ENCODE measurements at places on chromosomes 11 and 22.
A peak's percentile ranks its signal among the peaks of the same experiment; 100 is the strongest.

GRCh38 chr22:36398601-36399471 lies 11.1 kb upstream of the MYH9 start:
- DNase-seq = no peak

DNA sequence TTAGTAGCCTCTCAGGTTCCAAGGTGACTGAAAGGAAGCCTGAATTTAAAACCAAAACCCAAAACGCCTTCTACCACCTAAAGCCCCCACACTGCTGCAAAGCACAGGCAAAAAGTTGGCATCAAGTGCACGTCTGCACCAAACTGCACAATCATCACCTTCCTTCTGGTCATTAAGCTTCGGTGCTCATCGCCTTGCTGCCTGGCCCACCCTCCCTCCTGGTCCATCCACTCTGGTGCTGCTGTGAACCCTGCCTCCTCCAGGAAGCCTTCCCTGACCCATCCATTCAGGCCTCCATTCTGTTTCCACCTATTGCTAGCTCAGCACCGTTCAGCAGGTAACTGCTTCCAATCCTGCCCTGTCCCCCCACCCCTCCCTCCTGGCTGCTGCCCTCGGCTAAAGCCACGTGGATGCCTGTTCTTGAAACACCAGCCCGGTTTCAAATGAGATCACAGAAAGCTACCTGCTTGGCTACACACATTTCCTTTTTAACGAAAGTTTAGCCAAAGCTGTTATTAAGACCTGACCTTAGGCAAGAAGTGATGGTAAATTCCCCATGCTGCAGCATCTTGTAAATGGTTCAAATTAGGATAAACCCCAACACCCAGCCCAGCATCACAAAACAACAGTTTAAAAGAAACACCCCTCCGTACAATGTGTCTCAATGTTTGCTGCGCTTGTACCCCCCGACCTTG lies 53.8 kb upstream of the CD5 start:
- no peak for DNase-seq

DNA sequence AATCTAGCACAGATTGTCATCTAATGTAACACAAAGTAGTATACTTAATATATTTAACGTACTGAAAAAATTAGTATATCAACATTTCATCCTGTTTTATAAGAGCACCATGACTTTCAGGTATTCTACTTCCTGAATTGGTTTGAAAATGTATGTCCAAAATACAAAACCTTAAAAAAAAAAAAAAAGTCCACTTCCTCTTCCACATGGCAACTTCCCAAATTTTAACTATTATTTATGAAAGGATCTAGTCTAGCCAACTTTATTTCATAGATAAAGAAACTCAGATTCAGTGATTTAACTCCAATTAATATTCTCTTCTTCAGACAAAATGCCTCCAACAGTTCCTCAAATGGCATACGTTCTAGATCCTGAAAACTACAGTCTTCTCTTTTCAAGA lies 44.0 kb downstream of the PIK3C2A start:
- DNase-seq = no peak

DNA sequence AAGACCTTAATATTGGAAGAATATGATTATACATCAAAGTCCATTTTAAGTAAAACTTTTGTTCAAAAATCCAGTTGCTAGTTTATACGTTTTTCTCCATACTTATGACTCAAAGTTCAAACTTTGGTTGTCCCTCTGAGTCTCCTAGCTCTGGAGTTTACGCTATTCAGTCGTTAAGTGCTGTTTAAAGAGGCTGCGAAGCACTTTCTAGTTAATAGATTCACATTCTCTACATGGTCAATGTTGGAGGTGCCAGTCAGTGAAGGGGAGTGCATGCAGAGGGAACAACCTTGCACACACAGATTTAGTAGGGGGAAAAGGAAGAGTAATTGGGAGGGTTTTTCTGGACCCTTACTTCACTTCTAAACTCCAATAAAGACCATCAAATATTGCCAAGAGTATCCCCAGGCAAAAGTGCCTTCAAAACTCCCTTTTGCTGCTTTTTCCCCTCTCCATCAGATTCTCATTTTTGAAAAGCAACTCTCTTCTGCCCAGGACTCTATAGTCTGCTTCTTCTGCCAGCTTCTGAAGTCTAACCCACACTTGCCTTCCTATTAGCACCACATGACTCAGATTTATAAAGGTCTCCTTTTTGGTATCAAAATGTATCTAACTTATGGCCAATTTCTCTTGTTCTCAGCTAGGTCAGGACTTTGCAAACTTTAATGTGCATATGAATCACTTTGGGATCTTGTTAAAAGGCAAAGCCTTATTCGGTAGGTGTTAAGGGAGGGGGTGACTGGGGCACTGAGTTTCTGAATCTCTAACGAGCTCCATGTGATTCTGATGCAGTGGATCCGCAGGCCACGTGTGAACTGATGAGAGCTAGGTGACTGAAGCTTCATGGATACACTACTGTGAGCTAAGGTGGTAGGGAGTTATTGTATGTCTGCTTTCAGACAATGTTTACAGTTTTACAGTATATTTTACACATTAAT lies 96.2 kb upstream of the MTMR2 start:
- no peak for DNase-seq

DNA sequence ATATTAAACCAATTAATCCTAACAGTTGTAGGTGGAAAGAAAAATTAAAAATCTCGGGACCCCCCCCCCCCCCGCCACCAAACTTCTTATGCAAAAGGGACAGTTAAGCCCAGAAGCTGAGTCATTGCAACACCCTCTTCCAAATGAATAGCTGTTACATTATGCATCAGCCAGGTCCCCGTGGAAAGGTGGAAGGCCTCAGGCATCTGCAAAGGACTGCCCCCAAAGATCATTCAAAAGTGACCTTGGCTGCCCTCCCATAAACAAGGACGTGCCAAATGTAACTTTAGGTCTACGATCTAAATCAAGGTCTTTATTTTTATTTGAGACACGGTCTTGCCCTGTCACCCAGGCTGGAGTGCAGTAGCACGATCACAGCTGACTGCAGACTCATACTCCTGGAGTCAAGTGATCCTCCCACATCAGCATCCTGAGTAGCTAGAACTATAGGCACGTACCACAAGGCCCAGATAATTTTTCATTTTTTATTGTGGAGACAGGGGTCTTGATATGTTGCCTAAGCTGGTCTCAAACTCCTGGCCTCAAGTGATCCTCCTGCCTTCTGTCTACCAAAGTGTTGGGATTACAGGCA lies 22.8 kb downstream of the SYN3 start:
- DNase-seq = no peak

DNA sequence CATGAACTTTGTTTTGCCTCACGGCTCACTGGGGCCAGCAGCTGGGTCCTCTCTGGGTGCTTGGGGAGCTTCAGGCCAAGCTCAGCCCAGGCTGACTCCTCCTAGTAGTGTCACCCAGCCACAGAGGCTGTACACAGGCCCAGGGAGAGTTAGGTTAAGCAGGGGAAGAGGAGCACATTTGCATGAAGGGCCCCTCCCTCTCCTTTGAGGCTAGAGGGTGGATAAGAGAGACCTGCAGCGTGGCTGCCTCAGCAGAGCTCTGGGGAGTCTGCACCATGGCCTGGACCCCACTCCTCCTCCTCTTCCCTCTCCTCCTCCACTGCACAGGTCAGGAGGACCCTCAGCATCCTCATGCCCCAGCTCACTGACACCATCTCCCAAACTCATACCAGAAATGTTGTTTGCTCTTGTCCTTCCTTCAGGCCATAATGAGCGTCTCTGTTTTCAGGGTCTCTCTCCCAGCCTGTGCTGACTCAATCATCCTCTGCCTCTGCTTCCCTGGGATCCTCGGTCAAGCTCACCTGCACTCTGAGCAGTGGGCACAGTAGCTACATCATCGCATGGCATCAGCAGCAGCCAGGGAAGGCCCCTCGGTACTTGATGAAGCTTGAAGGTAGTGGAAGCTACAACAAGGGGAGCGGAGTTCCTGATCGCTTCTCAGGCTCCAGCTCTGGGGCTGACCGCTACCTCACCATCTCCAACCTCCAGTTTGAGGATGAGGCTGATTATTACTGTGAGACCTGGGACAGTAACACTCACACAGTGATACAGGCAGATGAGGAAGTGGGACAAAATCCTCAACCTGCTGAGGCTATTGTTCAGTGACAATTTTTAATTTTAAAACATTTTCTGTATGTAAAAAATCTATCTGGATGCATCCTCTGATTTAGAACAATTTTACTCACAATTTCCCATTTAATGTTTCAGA lies 82.4 kb upstream of the VPREB1 start:
- DNase-seq = no peak

- DNase-seq = no peak
Measured at GRCh38 chr11:17840101-17840548, 105.5 kb downstream of the KCNC1 start.

DNA sequence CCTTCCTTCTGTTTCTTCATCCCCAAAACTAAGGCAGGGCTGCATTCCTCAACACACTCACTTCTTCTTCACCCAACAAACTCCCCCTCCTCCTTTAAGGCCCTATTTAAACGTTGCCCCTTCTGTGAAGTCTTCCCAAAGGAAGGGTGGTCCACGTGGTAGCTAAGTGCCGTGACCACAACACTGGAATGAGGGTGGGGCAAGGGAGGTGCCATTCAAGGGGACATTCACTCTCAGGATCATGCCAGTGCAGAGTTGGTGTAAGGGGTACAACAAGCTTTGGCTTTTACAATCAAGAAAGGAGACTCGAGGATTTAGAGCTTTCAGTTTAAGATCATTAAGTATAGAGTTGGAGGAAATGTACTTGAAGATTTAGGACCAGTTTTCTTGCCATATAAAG lies 8.0 kb upstream of the MS4A10 start:
- no peak for DNase-seq

- no peak for DNase-seq
Measured at GRCh38 chr11:117220999-117221774, 10.7 kb downstream of the PCSK7 start.

GRCh38 chr11:128645968-128646367 lies 47.9 kb upstream of the FLI1 start:
- no peak for DNase-seq

DNA sequence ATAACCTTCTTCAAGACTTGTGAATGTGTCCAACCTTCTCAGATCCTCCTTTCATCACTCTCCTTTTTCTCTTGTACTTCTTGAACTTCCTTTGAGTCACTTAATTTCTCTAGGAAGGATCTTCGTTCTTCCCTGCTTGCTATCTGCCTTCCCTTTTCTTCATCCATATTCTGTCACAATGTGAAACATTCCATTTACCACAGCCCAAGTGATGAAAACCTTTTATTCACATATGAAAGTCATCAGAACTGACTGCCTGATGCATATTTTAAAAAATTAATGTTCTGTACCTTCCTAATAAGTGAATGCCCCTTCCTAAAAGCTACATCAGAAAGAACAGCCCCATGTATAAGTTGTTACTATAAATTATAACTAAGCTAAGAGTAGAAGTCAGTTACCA lies 520.4 kb upstream of the LUZP2 start:
- peak; percentile 10 for DNase-seq

GRCh38 chr11:13344818-13345217 lies 67.2 kb downstream of the BMAL1 start:
- no peak for DNase-seq

DNA sequence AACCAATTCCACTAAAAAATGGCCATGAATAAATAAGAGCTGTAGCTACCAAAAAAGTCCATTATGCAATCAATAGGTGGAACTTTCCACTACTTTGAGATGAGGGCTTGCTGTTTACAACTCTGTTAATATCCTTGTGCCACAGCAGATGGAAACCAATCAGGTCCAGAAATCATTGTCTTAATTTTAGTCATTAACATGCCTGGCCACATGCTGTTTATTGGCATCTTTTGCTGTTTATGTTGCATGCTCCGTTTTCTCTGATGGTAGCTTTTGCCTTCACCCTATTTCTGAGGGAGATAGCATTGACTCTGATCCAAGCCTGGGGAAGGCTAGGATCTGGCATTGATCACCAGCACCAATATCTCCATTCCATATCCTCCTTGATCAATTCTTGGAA lies 192.9 kb upstream of the SEZ6L start:
- no peak for DNase-seq

- no peak for DNase-seq
Measured at GRCh38 chr22:39234867-39235687, 9.7 kb downstream of the PDGFB start.

- DNase-seq = no peak
Measured at GRCh38 chr11:117087446-117087845, 10.8 kb downstream of the SIK3 start.

DNA sequence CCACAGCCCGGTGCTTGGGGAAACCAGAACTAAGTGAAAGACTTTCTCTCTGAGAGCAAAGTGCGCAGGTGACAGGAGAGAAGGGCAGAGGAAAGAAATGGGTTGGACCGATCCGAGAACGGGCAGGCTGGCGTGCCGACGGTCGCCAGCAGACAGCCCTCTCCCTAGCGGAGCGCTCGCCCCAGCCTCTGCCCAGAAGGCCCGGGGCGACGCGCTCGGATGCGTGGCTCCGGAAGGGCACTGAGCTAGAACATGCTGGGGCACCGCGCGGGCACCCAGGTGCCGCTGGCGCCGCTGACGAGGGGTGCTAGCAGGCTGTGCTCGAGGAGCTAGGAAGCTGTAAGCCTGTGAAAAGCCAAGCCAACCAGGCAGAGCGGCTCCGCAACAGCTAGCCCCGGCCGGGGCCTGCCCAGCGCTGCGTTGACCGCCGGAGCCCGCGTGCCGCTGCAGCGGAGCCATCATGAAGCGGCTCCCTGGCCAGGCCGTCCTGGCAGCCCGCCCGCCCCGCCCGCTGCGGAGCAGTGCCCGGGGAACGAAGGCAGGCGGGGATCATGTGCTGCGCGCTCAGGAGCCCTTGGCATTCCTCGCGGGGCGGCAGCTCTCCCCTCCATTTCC lies 22.1 kb upstream of the RRAS2 start:
- no peak for DNase-seq

DNA sequence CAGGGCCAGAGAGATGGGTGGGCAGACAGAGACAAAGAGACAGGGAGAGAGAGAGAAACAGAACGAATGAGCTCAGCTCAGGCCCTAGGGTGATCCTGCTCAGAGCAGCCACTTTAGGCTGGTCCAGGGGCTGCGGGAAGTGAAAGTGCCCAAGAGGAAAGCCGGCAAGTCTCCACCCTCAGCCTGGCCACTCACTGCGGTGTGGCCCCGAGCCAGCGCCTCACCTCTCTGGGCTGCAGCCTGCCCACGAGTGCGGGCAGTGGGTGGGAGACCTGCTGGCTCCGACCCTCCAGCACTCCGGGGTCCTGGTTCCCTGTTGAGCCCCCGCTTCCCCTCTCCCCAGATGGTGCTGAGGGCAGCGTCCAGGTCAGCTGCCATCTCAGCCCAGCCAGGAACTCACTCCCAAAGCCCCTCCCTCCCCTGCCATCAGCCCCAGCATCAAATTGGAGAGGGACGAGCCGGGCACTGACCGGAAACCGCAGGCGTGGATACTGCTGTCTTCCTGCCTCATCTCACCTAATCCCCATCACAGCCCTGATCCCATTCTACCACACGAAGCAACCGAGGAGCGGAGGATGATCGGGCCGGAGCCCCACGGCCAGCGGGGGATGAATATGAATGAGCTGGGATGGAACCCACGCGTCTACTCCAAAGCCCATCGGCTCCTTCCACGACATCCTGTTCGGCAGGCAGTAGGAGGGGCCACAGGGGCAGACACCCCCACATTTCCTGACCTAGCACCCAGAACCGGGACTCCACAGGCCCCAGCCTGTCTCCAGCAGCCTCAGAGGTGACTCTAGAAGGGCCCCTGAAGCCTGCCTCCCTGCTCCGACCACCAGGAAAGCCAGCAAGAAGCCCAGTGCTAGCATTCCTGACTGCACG lies 16.9 kb downstream of the ELFN2 start:
- no peak for DNase-seq
